ENCODE measurements at places on chromosomes 13 and 19.

- no peak for DNase-seq
Observed at GRCh38 chr13:43569658-43570057, 217.1 kb downstream of the ENOX1 start.

- DNase-seq = no peak
Observed at GRCh38 chr19:36225219-36225892, 10.4 kb downstream of the ZNF146 start.

DNA sequence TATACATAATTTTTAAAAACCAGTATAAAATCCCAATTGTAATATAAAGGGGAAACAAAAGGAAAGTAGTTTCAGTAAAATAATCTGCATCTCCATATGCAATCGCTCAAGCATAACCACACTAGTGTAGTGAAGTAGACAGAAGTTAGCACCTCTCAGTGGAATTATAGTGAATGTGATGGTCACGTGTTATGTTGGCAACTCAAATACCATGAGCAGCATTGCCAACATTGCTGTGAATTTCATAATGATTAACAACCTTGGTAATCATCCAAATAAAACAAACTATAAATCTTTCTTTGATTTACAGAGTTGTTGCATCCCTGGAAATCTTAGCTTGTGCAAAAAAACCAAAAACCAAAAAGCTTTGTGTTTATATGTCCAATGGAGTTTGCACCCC, 77.3 kb upstream of the SIAH3 start:
- no peak for DNase-seq

GRCh38 chr13:97726664-97727280, 226.7 kb upstream of the IPO5 start:
- DNase-seq = no peak

GRCh38 chr19:29967623-29968022, 25.6 kb downstream of the URI1 start:
- no peak for DNase-seq

DNA sequence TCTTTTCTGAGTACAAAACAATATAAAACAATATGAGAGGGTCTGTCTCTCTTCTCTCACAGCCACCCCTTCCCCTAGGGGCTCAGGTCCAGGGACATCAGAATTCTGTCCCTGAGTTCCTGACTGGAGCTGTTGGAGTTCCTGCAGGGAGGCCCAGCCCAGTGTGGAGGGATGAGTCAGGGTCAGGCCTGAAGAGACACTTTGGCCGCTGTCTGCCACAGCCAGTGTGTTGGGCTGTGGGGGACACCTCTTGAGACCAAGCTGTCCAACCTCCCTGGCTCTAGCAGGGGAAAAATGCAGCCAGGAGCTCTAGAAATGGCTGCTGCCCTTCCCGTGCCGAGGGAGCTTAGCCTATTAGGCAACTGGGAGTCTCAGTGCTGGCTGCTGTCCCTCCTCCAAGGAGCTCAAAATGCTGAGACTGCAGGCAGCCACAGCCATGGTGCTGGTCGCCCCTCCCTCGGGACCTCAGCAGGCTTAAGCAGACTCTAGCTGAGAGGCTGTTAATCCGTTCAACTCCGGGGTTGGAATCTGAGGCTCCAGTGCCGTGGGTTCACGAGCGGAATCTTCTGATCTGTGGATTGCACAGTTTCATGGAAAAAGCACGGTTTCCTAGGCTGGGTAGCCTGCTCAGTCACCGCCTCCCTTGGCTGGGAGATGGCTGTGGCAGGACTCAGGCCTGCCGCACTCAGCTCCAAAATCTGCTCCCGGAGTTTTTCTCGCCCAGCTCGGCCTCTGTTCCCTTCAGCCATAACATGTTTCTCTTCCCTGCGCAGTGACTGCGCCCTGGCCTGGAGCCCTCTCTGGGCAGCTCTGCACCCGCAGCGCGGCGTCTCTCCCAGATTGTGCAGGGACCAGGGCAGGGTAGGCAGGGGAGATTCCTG, 3.8 kb upstream of the ZNF626 start:
- no peak for DNase-seq

- DNase-seq = no peak
Observed at GRCh38 chr13:58318495-58319167, 687.1 kb downstream of the PCDH17 start.

DNA sequence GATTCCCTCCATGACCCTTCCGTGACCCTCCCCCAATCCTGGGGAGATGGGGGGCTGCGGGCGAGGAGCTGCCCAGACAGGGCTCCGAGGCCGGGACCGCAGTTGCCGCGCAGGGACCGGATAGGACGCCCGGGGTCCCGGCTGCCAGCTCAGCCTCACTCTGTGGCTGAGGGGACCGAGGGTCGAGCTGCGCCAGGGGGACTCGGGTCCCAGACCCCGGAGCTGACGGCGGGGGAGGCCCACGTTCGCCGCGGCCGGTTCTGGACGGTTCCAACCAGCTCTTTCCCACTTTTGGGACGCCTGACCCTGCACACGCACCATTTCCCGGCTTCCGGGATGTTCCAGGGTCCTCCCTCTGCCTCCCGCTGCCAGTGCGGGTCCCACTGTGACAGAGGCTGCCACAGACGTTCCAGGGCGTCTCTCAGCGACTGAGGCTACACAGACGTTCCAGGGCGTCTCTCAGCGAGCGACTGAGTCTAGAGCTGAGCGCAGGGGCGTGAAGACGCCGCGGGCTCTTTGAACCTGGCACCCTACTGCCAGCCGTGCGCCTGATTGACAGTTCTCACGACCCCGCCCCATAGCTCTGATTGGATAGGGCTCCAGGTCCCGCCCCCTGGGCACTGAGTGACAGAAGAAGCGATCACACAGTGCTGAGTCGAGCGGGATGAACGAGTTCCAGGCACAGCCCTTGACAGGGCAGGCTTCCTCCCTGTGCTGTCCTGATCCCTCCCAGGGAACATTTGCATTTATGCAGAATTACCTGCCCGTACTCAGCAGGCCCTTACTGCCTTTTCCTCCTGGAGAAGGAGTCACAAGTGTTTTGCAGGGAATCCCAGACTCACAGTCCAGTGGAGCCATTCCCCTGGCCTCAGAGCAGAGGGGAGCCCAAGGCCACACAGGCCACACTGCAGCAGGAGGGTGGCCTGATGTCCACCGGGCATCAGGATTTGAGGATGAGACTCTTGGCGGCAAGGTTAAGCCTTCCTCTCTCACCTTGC, at the start of gene ZNF563:
Gene ZNF563 (minus strand): TSS at position 472 of the 998 bp plus-strand sequence. CDS start 151 bp downstream, at position 321.
- DNase-seq = peak; percentile 96

- DNase-seq = no peak
Observed at GRCh38 chr19:41328157-41328841, 18.3 kb downstream of the CCDC97 start.

DNA sequence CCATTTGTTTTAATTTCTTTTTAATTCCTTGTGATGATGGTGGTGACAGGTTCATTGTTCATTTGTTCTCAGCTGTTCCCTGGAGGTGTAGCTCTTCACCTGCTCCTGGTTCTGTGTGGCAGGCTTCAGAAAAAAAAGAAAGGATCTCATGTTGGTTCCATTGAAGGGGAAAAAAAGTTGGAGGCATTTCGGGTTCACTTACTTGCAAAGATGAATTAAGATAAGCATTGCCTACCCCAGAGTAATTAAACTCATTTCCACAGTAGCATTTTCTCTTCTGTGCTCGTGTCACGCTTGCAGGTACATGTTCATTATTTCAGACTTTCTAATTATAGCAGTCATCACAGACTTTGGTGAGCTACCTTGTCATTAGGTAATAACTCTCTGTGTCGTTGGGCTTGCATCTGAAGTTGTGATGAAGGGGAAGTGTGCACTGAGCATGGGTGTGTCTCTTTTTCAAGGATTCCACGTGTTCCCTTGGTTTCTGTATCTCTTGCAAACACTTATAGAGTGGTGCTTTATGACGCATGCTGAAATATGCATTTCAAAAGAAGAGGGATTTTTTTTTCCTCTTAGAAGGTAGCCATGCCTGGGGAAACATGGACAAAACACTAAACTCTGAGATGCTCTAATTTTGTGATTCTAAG, 69.1 kb downstream of the MTUS2 start:
- no peak for DNase-seq

DNA sequence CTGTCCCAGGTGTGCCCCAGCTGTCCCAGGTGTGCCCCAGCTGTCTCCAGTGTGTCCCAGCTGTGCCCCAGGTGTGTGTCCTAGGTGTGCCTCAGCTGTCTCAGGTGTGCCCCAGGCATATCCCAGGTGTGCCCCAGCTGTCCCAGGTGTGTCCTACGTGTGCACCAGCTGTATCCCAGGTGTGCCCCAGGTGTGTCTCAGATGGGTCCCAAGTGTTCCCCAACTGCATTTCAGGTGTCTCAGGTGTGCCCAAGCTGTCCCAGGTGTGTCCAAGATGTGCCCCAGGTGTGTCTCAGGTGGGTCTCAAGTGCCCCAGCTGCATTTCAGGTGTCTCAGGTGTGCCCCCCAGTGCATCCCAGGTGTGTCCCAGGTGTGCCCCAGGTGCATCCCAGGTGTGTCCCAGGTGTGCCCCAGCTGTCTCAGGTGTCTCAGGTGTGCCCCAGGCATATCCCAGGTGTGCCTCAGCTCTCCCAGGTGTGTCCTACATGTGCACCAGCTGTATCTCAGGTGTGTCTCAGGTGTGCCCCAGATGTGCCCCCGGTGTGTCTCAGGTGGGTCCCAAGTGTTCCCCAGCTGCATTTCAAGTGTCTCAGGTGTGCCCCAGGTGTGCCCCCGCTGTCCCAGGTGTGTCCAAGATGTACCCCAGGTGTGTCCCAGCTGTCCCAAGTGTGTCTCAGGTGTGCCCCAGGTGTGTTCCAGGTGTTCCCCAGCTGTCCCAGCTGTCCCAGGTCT, 1.3 kb upstream of the GRK1 start:
- no peak for DNase-seq

DNA sequence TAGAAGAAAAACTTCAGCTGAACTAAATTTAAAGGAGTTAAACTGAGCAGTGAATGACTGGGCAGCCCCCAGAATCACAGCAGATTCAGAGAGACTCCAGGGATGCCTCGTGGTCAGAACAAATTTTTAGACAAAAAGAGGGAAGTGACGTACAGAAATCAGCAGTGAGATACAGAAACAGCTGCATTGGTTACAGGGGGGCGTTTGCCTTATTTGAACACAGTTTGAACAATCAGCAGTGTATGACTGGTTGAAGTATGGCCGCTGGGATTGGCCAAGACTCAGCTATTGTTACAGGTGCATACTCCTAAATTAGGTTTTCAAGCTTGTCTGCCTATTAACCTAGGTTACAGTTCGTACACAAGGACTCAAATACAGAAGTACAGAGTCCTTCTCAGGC, 2.2 kb upstream of the SPRYD7 start:
- DNase-seq = no peak
